ENCODE measurements at places on chromosomes 6 and 20. TPM values are rescaled to one million over a fixed set of nuclear protein-coding genes. Genes with fewer than 3 reads are reported as not detected.

DNA sequence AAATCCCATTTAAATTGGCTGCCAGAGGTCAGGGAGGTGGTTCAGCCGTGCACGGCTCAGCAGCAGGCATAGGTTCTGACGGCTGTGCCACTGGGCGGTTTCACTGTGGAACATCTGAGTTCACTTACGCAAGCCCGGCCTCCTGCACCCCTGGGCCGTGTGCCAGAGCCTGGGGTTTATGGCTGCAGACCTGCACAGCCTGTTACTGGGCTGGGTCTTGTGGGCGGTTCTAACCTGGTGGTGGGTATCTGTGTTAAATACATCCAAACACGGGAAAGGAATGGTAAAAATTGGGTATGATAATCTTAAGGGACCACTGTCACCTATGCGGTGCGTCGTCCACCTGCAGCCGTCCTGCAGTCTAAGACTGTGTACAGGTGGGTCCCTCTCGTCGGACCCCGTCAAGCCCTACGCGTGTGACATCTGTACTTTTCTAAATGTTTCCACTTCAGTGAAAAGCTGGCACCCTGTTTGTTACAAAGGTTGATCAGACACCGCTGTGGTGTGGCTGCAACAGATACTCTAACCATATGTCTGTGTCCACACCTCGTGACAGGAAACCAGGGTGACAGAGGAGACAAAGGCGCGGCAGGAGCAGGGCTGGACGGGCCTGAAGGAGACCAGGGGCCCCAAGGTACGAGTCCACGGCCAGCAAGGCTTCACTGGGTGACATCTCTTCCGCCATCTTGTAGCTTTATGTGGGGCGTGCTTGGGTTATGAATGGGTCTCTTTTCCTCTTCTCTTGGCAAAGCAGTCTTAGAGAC, 21.5 kb downstream of the COL9A3 start:
- DNase-seq, result peak; percentile 74

DNA sequence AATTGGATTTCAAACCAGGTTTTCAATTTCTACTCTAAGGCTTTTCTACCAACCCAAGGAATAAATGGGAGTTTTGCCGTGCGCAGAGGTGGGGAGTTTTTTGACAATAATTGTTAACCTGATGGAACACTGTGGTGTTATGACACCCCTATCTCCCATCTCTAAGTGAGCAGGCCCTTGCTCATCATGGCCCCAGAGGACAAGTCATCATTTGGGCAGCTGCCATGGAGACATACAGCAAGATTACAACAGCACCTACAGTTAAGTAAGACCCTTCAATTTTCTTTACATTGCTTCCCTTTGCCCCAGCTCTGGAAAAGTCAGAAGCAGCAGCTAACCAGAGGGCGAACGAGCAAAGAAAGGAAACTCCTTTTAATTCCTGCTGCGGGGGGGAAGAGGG, 54.3 kb downstream of the ADGRF5 start:
- DNase-seq, result no peak

DNA sequence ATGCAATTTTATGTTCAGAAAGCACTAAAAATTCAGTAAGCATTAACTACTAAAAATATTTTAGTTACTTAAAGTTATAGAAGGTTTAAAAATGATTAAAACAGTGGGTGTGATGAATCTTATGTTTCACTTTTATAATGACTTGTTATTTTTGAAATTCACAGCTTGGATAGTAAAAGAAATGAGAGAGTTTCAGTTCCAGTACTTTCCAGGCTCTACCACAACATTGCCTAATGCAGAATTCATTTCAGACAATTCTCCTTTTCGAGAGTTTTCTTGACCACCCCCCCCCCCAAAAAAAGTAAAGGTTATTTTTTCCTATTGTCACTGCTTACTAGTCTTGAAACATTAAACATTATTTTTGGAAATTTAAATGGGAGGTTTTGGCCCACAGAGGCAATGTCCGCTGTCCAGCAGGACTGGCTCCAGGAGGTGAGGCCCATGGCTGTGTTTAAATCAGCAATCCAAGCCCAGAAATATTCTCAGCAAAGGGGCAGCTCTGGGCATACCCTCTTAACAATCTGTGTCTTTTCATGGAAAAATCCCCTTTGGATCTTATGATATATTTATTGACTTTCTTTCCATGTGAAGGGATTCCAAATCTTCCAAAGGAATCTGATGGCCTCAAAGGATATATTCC, 519.9 kb downstream of the MAFB start:
- no peak for DNase-seq

DNA sequence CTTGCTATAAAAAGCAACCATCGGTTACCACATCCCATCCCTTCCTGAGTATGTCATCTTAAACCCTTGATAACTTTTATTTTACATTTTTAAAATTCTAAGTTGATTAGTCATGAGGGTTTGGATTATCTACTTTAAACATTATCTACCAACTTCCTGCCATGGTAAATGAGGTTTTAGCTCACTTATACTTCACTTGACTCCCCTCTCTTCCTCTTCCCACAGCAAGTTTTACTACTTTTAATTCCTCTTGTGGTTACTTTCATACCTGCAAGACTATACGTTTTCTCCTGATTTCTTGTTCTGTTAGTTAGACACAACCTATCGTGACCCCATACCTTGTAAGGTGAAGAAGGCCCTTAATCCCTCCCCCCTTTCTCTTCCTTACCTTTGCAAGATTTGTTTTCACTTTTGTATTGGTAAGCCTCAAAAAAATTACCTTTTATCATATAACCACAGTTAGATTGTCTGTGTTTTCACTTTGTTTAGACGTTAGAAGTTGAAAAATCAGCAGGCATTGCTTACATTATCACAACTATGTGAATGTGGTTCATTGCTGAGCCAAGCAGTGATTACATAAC, 60.1 kb upstream of the OGFRL1 start:
- DNase-seq, result no peak

DNA sequence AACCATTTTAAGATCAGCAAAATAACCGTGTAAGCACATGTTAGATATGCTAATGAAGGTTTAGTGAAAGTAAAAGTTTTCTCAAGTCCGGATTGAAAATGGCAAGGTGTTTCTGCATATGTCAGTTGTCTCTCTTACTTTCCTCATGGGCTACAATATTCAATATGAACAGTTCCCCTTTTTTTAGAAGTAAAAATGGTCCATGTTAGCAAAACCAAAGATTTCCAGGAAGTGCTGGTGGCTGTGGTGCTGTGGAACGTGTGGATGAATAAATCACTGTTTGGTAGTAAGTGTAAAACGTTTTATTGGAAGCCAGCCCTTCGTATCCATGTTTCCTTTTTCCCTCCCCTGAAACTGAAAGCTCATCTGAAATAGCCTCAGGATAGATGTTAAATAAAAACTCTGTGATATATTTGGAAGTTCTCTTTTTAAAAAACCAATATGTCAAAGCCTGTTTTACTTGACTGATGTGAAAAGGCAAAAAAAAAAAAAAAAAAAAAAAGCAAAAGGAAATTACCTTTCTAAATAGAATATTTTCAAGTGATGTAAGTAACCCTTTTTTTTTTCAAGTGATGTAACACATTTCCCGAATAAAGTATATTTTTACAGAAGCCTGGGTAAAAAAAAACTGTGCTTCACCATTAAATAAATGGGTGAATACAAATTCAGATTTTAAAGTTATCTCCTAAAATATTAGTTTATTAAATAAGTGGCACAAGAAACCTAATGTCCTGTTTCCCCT, 41.9 kb downstream of the PLEKHG1 start:
- peak; percentile 32 for DNase-seq

DNA sequence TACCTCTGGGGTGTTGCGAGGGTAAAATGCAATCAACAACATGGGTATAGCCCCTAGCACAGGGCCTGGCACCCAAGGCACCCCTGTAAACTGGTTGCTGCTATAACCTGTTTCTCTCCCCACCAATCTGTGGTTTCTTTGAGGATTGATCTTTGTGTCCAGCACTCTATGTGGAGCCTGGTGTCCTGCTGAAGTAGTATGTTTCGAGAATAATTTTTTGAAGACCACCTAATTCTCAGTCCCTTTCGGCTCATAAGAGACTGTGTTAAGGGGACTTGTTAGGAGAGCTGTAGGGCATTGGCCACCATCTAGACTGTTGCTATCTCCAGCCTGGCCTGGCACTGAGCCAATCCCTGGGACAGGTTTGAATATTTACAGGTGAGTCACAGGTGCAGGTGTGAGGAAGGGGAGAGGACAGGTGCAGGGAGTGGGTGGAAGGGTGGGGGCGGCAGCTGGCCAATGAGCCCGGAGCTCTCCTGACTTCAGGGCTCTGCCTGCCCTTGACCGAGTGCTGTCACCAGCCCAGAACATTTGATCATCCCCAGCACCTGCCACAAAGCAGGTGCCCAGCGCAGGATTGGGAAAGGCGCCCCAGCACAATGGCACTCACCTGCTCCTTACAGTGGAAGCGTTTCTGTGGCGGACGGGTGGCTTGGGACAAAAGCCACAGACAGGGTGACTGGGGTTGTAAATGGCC, 8.1 kb upstream of the C20orf144 start:
- DNase-seq, result no peak

- DNase-seq, result peak; percentile 78
These were observed 578 bp downstream of the RGL2 start for GRCh38 chr6:33297956-33298772.

- peak; percentile 93 for DNase-seq
These were observed 18.7 kb upstream of the TRPC4AP start for GRCh38 chr20:35111141-35111888.

DNA sequence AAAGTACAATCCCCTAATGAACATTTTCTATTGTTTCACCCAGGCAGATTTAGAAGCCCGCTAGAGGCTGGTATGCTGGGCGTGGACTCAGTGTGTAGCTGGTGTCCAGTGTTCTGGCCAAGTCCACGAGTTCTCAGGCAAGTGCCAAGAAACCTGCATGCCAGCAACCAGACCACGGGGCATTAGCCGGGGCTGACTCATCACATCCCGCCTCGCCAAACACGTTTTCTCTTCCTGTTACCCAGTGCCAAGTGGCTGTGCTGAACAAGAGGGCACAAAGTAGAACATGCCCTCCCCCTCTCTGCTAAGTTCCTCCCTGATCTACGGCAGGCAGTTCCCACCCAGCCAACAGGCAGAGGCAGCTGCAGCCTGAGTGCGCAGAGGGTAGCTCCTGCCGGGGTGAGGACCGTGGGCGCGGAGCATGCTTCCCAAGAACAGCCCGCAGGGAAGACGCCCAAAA, 29.6 kb downstream of the RAMACL start:
- DNase-seq, result peak; percentile 94

DNA sequence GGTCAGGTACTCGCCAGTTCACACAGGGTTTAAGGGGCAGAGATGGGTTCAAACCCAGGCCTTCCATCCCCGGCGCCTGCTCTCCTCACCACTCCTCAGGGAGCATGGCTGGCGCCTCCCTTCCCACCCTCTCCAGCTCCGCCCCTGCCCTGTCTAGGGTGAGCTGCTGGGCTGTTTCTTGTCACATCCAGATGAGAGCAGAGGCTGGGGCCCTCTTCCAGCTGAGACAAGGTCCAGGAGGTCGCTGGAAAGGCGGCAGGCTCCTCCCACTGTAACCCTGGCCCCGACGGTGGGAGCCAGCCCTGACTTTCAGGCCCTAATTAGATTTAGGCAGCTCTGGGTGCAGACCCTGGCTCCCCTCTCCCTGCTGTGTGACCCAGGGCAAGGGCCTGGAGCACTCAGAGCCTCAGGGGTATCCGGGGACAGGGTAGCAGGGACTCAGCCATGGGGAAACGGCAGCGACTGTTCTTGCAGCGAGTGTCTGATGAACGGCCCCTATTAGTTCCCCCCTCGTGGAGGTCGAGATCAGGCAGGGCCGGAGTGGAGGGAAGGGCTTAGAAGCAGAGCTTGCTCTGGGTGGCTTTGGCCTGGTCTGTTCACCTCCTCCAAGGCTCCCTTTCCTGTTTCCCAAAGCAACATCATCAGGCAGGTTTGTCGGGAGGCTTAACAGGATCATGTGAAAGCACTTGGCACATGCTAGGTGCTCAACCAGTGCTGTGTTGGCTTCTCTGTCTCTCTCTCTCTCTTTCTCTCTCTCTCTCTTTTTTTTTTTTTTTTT, 33.4 kb downstream of the SNAI1 start:
- DNase-seq, result no peak

- no peak for DNase-seq
These were observed 83.2 kb downstream of the GCLC start for GRCh38 chr6:53461696-53462095.

- DNase-seq, result peak; percentile 78
These were observed 8.5 kb downstream of the TPD52L2 start for GRCh38 chr20:63873477-63873971.

DNA sequence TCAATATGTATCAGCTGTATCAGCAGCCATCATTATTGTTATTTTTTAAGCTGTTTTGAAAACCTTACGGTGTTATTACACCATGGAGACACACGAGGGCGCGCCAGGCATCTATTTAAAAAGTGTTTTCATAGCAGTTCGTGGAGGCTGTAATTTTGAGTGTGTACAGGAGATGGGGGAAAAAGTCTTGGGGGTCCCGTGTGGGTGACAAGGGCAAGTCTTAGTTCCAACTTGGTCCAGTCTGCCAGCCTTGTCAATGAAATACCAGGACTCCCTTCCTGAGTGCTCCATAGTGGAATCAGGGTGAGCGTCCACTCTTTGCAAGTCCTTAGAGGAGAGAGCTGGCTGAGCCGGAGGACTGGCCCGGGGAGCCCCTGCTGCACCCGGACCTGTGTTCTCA, 43.3 kb downstream of the SLC2A10 start:
- DNase-seq, result peak; percentile 69

DNA sequence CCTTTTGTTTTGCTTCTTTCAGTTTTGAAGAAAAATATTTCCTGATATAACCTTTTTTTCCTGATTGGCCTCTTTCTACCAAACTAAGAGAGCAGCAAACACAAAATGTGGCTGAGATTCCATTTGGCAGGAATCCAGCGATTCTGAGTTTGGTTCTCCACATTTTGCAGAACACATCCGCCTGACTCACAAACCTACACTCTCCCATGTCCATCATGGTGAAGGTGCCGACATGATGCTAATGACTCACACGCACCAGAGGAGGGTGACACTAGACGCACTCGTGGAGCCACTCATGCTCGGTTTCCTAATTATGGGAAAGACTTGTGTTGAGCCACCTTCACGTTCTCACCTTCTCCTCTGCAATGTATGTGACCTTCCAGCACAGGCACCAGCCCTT, 45.9 kb upstream of the DUSP22 start:
- no peak for DNase-seq

DNA sequence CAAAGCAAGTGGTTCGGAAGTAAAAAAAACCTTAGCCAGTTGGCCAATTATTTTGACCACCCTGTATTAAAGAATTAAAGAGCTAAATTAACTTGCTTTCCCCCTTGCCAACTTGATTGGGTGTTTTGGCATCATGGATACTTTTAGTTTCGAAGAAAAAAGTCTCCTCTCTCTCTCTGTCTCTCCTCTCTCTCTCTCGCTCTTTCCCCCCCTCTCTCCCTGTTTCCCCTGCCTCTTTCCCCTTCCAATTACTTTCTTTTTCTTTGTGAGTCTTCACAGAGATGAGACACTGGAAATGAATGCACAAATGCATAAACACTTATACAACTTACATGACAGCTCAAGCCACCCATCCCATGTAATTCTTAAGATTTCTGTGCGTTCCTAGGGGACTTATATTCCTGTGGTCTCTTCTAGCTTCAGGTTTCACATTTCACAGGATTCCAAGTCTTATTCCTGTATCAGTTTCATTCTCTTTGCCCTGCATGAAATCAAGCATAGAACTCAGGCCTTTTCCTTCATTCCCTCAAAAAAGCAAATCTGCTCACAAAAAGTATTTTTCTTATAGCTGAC, 32.9 kb upstream of the EYA4 start:
- DNase-seq, result peak; percentile 49

CYP39A1 gene
- total RNA-seq, result 3.8 TPM

ADNP gene
- 32.1 TPM for total RNA-seq

HDGFL1 gene
- total RNA-seq, result not detected

CRISP3 gene
- not detected for total RNA-seq

C6orf52 gene
- total RNA-seq, result 0.26 TPM

CCND3 gene
- total RNA-seq, result 10.3 TPM

NOL4L gene
- total RNA-seq, result 1.5 TPM
